ENCODE measurements at places on chromosomes 5 and 9.

DNA sequence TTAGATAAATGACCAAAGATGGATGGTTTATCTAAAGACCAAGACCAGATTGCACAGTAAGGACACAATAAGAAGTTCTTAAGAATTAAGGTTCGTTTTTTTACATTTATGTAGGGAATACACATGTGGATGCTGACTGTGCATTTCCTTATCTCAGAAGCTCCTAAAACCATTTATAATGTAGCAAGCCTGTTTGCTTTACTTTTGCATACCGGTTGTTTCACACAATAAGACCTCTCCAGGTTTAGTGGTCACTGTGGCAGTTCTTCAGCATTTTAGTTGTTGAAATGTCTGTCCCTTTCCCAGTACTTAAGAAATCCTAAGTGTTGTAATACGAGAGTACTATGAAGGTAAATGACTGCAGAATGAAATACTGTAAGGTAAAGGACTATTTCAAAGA, 43.6 kb downstream of the BASP1 start:
- no peak for DNase-seq

GRCh38 chr5:73812457-73812856, 186.5 kb downstream of the ARHGEF28 start:
- DNase-seq = no peak

GRCh38 chr5:148808864-148809642, 17.4 kb upstream of the ADRB2 start:
- no peak for DNase-seq

DNA sequence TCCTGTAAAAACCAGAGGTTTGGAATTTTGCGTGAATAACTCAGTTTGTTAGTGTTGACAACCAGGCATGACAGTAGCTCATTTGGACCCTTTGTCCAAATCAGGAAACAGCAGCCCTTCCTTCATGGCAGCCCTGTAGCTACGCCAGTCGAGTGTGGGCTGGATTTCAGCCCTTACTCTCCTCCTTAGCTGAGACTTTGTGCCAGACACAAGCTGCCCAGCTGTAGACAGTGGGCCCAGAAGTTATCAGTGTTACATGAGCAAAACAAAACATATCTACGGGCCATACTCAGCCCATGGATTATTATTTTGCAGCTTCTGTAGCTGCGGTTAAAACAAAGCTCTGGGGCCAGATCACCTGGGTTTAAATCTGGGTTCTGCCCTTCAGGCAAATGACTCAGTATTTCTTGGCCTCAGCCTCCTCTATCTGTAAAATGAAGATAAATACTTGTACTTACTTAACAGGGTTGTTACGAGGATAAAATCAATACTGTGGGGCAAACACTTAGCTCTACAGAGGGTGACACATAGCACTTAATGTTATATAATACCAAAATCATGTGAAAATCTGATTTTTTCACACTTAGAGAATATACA, 76.9 kb downstream of the GHR start:
- no peak for DNase-seq
